ENCODE measurements at places on chromosomes 3 and 15. TPM values are rescaled to one million over a fixed set of nuclear protein-coding genes. Genes with fewer than 3 reads are reported as not detected.

DNA sequence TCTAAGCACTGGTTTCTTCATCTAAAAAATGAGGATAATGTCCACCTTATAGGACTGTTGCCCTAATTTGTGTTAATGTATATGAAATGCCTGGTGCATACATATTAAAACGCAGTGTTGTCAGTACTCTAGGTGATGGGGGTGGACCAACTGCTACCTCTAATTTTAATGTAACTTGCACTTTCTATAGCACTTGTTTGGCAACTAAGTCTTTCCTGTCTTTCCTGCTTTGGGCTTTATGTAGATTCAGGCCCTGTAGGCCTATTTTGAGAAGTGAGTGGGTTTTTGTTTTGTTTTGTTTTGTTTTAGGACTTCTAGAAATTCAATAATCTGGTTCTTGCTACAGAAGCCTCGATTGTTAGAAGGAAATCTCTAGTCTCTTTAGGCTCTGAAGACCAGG, 21.2 kb downstream of the SLC7A14 start:
- no peak for DNase-seq

DNA sequence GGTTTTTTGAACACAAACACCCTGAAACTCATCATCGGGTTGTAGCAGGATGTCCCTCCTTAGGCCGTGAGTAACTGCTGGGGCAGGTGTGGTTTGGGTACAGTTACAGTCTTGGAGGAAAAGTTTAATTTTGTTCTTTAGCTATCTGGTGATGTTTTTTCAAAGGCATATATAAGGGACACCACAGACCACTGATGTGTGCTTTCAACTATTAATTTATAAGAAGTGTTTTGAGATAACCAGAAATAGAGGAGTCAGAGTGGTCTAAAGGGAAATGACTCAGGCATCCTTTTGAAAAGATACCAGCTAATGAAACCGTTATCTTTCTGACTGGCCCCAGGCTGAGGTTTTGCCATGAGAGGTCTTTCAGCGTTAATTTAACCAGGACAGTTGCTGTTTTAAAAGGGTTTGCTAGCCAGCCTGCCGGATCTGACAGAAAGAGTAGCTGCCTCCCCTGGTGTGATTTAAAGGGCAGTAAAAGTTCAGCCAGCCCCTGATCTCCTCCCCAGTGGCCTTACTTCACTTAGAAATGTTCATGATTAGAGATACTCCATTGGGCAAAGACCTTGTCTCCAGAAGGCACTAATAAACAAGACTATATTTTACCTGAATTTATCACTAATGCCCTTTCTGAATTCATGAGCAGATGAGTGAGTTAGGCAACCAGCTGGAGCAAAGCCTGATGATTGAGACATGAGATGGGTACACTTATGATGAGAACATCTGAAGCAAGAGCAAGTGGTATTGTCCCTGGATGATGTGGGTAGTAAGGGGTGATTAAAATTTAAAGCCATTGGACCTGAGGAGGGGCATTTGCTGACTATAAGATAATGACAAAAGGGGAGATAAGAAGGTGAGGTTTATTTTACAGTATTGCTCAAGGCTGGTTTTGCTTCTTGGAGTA, 482.5 kb upstream of the TBL1XR1 start:
- DNase-seq, result no peak

- no peak for DNase-seq
Observed at GRCh38 chr3:172087198-172087597, 47.8 kb downstream of the FNDC3B start.

DNA sequence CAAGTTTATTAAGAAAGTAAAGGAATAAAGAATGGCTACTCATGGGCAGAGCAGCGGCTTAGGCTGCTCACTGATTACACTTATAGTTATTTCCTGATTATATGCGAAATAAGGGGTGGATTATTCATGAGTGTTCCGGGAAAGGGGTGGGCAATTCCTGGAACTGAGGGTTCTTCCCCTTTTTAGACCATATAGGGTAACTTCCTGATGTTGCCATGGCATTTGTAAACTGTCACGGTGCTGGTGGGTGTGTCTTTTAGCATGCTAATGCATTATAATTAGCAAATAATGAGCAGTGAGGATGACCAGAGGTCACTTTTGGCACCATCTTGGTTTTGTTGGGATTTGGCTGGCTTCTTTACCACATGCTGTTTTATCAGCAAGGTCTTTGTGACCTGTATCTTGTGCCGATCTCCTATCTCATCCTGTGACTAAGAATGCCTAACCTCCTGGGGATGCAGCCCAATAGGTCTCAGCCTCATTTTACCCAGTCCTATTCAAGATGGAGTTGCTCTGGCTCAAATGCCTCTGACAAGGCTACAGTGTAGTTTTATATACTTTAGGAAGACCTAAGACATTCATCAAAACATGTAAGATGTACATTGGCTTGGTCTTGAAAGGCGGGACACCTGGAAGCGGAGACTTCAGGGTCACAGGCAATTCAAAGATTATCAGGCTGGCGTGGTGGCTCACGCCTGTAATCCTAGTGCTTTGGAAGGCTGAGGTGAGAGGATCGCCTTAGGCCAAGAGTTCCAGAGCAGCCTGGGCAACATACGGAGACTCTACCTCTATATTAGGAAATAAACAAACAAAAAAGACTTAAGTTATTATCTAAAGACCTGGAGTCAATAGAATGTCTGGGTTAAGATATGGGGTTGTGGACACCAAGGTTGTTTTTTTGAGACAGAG, 3.2 kb upstream of the BLOC1S6 start:
- DNase-seq, result no peak

- DNase-seq, result no peak
Observed at GRCh38 chr15:91826443-91826842, 27.1 kb upstream of the SLCO3A1 start.

- DNase-seq, result no peak
Observed at GRCh38 chr15:51668446-51668845, 12.9 kb upstream of the SCG3 start.

DNA sequence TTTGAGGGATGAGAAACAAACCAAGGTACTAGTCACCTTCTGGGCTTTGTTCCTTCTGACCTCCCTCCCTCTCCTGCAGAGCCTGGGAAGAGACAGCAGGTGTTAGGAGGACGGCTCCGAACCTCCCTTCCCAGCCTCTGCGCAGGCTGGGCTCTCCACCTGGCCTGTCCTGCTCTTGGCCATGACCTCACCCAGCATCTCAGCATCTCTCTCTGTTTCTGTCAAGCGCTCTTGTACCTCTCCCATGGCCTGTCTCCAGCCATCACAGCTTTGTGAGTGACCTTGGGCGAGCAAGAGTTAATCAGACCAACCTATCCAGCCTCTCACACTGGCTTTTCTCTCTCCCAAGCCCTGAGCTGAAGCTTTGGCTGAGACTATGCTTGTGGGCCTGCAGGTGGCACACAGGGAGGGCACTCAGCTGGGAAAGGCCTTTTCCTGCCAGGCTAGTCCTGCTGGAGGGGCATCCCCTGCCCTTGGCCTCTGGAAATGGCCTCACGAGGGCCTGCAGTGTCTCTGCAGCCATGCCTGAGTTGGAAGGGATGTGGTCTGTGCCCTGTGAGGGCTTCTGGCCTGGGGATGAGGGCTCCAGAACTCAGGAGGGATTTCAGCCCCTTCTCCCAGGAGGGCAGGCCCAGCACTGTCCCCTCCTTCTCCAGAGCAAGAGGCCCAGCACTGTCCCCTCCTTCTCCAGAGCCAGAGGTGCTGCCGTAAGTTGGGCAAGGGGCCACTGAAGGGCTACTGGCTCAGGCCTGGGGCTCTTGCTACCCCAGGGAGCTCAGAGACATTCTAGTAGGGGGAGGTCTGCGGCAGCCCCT, 2.1 kb downstream of the CHST13 start:
- DNase-seq, result no peak

GRCh38 chr15:98651036-98651481, 2.7 kb downstream of the IGF1R start:
- no peak for DNase-seq

- no peak for DNase-seq
Observed at GRCh38 chr3:72018343-72018984, 233.5 kb upstream of the PROK2 start.

GRCh38 chr3:168973206-168973605, 690.3 kb downstream of the MECOM start:
- DNase-seq, result no peak

DNA sequence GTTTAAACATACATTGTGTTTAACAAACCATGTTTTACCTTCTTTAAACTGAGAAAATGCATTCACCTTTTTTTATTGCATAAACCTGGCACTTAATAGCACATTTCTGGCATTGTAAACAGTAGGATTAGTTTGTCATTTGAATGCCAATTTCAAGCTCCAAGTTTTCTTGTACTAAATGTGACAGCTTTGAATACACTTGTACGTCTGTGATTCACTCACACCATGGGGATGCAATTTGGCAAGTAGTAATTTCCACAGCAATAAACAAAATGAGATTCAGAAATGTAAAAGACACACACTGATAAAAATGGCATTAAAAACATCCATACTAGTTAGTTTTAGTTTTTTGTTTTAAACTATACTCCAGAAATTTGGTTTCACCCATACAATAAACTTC, 598.9 kb downstream of the SI start:
- DNase-seq, result no peak

DNA sequence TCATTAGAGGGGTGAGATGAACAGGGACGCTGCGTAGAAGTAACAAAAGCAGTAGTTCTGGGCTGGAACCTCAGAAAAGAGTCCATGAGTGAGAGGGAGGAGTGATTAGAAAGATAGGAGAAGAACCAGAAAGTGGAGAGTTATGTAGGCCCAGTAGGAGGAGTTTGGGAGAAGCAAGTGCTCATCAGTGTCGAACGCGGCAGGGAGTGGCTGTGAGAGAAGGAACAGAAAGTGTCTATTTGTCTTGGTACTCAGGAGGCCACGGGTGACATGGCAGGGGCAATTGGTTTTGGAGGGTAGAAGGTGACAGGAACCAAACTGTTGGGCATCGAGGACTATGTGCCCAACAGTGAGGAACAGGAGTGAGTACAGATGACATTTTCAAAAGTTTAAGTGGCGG, 1.3 kb upstream of the INSYN1 start:
- no peak for DNase-seq

DNA sequence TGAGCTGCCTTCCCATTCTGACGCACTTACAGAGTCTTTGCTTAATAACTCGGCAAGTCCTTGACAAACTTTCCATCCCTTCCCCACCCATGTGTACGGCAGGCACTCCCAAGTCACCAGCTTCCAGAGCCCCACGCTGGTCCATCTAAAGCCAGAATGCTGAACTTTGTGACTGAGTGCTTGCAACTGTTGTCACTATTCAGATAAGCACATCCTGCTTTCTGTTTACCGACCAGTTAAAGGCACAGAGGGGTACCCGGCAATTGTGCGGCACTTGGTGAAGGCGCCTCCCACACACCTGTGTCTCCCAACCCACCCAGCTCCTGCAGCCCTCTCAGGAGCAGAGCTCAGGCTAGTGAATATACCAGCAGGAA, 430.6 kb downstream of the FOXP1 start:
- no peak for DNase-seq

GRCh38 chr3:36714343-36715086, 49.8 kb downstream of the DCLK3 start:
- DNase-seq, result no peak

GRCh38 chr3:16978234-16978920, 93.6 kb downstream of the PLCL2 start:
- DNase-seq, result no peak

DNA sequence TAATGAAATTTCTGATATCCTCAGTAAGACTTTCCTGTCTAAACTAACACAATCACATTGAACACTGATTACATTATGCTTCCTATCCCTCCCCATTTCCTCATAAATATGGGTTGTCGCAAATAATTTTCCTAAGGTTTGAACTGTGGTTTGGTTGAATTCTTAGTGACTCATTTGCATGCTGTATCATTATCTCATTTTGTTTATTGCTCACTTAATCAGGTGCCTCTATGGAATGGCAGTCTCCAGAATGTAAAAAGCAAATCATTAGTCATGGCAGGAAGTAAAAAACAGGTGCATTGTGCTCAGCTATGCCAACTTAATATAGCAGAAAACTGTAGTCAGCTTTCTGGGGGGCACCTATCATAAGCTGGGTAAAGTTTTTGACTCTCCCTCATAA, 216.0 kb upstream of the ZBTB20 start:
- no peak for DNase-seq

GRCh38 chr15:79406210-79406609, 25.9 kb upstream of the MINAR1 start:
- no peak for DNase-seq

DNA sequence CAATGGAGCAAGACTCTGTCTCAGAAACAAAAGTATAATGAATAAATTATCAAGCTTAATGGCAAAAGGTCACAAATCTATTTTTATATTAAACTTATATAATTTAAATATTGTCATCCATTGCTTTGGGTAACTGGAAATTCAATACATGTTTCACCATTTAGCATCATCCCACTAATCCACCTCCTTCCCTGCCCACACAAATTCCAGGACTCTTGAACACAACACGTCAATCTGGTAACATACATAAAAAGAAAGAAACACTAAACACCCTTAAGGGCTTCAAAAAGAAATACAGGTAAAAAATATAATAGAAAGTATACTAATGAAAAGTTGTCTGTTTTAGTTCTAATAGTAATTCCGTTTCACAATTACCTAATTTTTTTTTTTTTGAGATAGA, 149.4 kb downstream of the STAG1 start:
- no peak for DNase-seq

GRCh38 chr3:274927-275326, 78.4 kb downstream of the CHL1 start:
- no peak for DNase-seq

DNA sequence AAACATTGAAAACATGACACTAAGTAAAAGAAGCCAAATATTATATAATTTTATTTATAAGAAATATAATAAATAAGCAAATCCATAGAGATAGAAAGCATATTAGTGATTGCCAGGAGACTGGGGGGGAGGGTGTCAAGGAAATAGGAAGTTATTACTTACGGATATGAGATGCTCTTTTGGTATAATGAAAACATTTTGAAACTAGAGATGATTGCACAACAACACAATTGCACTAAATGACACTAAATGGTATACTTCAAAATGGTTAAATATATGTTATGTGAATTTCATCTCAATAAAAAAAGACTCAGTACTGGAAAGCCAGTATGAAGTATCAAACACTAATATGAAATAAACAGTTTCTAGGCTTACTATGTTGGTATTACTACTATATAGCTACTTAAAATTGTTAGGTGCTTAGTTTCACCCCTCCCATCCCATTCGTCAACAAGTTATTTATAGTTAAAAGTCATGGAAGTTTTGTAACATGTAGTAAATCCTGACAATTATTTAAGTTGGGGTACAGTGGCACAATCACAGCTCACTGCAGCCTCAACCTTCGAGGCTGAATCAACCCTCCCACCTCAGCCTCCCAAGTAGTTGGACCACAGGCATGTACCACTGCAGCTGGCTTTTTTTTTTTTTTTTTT, 43.7 kb downstream of the STAG1 start:
- no peak for DNase-seq

RASGRP1 gene
- total RNA-seq, result 1.8 TPM

IQCF5 gene
- total RNA-seq, result not detected

PDHB gene
- 42.2 TPM for total RNA-seq

PLCD1 gene
- total RNA-seq, result 93.5 TPM

CYP19A1 gene
- total RNA-seq, result 0.34 TPM

NPAP1 gene
- 2.2 TPM for total RNA-seq

RBP2 gene
- not detected for total RNA-seq
